Activated naive CD4-positive, alpha-beta T cell treated with Interleukin-2 at 50 U/mL for 16 hours (primary cell): ENCODE measurements at places on chromosomes 5 and 9.

GRCh38 chr5:175889910-175890684 is 18.7 kb downstream of the CPLX2 start:
- no peak for DNase-seq

- no peak for DNase-seq
Observed at GRCh38 chr9:126517833-126518356, 95.8 kb upstream of the LMX1B start.

DNA sequence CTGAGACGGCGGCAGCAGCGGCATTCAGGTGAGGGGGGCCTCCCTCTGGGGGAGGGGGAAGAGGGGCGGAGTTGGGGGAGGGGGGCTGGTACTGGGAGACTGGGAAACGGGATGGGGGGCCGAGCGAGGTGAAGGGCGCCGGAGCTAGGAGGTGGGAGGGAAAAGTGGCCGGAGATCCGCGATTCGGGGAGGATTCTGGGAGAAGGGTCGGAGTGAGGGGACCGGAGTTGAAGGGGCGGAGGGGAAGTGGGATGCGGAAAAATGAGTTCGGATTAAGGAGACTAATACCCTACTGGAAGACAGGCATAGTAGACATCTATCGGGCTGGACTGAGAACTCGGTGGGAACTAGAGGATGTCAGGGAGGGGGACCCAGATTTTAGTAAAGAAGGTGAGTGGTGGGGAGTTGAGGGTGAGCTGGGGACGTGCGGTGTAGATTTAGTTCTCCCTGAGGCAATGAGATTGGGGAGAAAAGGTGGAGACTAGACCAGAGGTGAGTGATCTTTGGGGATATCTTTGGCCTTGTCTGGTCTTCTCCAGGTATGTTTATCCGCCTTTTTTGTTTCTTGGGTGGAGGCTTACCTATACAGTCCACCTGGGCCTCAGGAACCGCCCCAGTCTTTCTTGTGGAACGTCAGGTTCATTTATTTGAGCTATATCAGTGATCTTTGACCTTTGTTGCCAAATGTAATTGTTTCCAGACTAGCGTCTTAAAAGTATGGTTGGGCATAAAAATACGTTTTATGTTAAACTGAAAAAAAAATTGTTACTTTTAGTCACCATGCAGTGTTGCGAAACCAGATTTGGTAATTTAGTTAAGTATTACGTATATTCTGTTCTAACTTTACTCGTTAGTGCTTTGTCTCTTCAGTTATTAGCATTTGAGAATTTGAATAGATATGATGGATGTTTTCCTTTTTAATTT is 632 bp downstream of the UBAP1 start:
- no peak for DNase-seq

DNA sequence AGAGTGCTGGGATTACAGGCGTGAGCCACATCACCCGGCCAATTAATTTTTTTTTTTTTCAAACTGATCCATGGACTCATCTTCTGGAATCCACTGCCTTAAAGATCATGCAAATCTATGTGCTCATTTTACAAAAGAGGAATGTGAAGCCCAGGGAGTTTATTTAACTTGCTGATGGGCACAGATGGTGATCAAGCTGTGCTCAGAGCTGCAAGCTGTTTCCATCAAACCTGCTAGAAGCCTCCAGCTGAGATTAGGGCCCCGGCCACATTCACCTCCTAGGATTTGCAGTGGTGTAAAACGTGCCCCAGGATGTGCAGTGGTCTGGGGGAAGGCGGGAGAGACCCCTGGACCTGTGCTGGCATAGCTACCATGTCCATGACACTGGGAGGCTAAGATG is 56.1 kb upstream of the TUT7 start:
- DNase-seq = no peak

GRCh38 chr5:130045334-130045733 is 141.1 kb downstream of the CHSY3 start:
- no peak for DNase-seq
